Stimulated activated effector memory CD8-positive, alpha-beta T cell treated with anti-CD3 and anti-CD28 coated beads, Interleukin-12 subunit alpha, Interleukin-12 subunit beta, amount 100 ng/mL, for 72 hours (primary cell): ENCODE measurements at places on chromosomes 3 and 15.

DNA sequence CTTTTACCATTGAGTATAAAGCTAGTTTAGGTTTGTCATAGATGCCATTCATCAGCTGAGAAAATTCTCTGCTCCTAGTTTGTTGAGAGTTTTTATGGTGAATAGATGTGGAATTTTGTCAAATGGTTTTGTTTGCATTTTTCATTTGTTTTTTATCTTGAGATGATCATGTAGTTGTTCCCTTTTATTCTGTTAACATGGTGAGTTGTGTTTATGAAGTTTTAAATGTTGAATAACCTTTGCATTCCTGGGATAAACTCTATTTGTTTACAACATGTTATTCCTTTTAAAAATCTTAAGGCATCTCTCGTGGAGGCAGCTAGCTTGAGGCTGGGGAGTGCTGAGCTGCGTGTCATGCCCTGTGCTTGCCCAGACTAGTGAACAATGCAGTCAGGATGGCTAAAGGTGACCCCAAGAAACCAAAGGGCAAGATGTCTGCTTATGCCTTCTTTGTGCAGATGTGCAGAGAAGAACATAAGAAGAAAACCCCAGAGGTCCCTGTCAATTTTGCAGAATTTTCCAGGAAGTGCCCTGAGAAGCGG is 48.5 kb downstream of the ANAPC13 start:
- peak; percentile 33 for DNase-seq

DNA sequence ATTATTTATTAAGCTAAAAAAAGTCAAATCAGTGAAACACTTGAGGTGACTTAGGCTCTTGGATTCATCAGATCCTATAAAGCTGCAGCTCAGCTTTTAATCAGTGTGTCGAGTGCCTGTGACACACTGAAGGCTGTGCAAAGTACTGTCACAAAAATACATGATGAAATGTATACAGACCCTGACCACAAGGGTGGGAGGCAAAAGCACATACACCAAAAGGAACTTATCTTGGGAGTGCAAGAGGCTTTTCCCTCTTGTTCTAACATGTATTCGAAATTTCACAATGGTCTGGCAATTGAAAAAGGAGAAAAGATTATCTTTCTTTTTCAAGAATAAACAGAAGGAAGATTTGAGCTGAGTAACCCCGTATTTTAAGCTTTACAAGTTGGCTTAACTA is 35.9 kb downstream of the VGLL4 start:
- DNase-seq = no peak

GRCh38 chr3:64459711-64460110 is 228.1 kb downstream of the ADAMTS9 start:
- no peak for DNase-seq

DNA sequence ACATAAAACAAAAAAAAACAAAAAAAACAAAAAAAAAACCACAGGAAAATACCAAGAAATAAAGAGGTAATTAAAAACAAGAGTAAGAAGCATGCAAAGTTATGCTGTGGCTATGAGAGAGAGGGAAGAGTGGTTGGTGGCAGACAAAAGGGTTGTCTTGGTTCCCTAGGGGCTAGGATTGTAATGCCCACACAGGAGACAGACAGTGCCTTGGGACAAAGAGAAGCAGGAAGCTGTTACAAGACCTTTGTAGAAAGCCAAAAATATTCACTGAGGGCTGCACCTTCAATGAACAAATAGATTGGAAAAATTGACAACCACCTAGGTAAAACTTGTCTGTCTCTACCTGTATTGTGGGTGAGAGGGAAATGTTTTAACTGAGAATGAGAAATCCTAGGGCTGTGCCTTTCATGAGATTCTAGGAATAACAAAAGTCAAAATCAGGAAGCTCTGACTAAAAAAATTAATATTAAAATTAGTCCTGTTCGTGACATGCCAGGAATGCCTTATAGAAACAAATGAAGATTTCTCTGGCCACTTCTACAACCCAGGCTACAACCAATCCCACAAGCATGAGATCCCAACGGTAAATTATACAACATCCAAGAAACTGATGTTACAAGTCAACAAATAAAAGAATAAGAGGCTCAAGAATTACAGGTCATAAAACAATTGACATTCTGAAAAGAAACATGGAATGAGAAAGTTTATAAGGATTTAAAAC is 45.0 kb upstream of the PRICKLE2 start:
- no peak for DNase-seq

GRCh38 chr3:124273651-124274050 is 281.7 kb upstream of the ROPN1 start:
- DNase-seq = no peak

DNA sequence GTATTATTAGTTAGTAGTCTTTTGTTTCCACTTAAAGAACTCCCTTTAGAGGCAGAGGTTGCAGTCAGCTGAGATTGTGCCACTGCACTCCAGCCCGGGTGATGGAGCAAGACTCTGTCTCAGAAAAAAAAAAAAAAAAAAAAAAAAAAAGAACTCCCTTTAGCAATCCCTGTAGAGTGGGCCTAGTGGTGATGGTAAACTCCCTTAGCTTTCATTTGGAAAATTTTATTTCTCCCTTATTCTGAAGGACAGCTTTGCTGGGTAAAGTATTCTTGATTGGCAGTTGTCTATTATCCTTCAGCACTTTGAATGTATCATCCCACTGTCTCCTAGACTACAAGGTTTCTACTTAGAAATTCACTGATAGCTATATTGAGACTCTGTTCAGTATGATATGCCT is 46.0 kb downstream of the RPL39L start:
- DNase-seq = no peak

- DNase-seq = no peak
These were observed 47.5 kb downstream of the RAB11A start for GRCh38 chr15:65916664-65917406.

- no peak for DNase-seq
These were observed 47.8 kb upstream of the WNT5A start for GRCh38 chr3:55534876-55535275.

- DNase-seq = no peak
These were observed 7.4 kb downstream of the ARL14 start for GRCh38 chr3:160684368-160684740.
